Suppressor macrophage treated with lipopolysaccharide for 4 hours (primary cell): ENCODE measurements at places on chromosomes 12 and 14.

DNA sequence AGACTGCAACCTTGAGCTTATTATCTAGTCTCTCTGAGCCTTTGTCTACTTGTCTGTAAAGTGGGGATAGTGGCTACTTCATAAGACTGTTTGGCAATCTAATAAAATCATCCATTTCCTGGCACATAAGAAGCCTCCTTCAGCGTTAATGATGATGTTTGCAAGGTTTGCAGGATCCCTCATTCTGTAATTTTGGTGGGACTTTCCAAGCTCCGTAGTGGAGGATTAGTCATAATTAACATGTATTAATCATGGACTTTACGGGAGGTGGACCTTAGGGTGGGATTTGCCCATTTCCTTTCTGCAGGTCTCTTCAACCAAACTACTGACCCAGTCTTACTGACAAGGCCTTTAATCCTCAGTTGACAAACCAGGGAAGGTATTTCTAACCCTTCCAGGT is 66.2 kb downstream of the NTF3 start:
- DNase-seq, result no peak

DNA sequence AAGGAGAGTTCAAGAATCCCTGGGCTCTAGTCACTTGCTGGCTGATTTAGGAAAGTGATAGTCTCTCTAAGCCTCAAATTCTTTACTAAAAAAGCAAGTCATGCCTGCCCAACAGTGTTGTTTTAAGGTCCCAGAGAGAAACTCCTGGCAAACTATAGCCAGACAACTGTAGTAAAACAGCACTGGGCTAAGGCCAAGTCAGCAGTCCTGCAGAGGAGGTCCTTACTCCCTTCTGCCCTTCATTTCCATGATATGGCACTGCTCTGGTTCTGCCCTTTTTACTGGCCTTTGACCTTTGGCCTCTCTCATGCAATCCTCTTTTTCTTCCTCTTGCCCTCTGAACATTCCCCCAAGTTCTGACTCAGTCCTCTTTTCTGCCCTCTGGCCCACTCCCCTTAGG is 74.9 kb downstream of the VWF start:
- no peak for DNase-seq

DNA sequence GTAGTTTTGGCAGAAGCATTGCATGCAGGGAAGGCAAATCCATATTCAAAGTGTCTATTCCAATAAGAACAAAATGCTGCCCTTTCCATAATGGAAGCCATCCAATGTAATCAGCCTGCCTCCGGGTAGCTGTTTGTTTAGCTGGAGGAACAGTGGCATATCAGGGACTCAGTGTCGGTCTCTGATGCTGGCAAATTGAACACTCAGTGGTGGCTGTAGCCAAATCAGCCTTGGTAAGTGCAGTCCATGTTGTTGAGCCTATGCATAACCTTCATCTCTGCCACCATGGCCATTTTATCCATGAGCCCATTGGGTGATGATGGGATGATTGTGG is 147.8 kb upstream of the MAX start:
- no peak for DNase-seq

DNA sequence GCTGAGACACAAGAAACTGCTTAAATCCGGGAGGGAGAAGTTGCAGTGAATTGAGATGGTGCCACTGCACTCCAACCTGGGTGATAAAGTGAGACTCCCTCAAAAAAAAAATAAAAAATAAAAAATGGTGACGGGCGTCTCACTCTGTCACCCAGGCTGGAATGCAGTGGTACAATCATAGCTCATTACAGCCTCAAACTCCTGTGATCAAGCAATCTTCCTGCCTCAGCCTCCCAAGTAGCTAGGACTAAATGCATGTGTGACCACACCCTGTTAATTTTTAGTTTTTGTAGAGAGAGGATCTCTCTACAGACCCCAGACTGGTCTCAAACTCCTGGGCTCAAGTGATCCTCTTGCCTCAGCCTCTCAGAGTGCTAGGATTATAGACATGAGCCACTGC is 9.1 kb downstream of the SNX6 start:
- no peak for DNase-seq

GRCh38 chr12:52837413-52837741 is 3.3 kb upstream of the KRT79 start:
- peak; percentile 71 for DNase-seq

DNA sequence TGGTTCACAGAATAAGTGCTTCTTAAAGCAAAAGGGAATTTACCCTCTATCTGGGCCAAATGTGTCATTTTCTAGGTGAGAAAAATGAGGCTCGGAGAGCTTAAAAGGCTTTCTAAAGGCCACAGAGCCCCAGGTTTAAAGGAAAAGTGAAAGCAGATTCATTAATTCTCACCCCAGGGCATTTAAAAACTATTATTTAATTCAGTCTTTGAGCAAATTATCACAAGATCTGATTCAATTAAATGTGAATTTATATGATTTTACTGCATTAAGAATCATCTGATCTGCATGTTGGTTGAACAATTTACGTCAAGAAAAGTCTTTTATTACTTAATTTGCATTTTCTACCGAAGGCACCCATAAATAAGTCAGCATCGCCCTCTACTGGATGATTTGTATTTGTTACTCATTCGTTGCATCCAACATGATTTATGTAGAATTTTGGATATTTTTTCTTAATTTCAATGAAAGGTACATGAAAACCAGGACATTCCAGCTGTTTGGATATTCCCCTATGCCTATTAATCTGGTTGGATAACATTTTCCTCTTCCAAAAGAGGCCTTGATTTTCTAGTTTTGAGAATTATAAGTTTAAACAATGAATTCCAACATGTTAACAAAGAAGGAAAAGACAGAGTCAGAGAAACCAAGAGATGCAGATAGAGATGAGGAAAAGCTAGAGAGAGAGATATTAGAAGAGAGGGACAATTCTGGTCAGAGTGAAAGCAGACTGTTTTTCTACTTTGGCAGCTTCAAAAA is 19.1 kb upstream of the DHRS7 start:
- DNase-seq, result peak; percentile 83

DNA sequence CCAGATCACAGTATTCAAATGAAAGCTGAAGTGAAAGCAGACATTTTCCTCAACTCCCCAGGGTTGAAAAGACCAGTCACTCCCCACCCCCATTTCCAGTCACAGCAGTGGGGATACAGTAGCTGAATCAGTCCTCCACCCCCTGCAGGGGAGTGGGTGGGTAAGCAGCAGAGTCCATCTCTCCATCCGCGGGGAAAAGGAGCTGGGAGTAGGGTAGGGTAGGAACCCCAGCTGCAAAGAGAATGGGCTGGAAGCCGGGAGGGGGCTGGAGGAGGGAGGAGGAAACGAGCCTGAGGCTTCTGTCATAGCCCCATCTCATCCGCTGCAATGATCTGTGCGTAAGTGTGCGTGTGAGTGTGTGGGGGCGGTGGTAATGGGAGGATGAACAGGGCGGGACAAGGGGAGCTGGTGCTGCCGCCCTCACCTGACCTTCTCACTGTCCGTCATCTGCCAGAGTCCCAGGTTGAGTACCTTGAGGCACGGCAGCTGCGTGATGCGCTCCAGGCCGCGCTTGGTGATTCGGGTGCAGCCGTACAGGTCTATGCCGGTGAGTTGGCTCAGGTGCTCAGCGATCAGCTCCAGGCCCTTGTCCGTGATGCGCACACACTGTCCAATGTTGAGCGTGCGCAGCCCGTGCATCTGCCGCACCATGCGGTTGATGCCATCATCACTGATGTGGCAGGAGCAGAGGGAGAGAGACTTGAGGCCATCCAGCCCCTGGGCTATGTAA is 1.8 kb downstream of the FBXL14 start:
- DNase-seq, result peak; percentile 62

GRCh38 chr14:90003526-90004307 is 48.0 kb downstream of the TDP1 start:
- no peak for DNase-seq

DNA sequence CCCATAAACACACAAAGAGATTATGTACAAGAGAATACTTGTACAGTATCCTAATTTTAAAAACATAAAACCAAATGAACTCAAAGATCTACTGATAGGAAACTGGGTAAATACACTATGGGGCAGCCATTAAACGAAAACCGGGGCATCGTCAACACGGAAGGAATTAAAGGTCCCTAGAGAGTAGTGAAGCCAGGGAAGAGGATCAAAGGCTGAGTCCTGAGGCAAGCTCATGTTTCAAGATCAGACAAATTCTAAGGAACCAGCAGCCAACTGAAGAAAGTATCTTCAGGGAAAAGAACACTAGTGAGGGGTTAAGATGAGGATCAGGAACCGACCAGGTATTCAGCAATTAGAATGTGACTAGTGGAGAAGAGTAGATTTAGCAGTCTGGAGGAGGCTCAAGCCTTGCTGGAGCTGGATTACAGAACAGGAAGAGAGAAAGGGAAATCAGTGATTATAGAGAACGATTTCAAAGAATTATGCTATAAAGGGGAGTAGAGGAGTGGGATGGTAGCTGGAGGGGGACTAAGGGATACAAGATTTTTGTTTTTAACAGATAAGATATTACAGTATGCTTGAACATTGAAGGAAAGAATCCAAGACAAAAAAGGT is 23.7 kb downstream of the SEL1L start:
- no peak for DNase-seq

DNA sequence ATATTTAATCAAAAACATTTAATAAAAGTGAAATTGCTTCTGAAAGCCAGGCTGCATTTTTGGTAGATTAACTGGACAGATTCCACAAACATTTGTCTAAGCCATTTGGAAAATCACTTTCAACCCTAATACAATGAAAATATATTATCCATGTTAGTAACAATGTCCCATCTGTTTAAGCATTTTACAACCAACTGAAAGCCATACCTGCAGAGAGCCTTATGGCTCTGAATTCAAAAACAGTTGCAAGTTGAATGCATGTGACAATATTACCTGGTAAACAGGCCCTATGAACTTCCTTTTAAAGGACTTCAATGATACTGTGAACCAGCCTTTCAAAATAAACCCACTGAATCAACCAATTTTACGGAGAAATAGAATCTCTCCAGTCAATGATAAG is 468.1 kb downstream of the BTG1 start:
- no peak for DNase-seq

GRCh38 chr12:109768901-109769670 is 55.5 kb downstream of the FAM222A start:
- DNase-seq, result no peak

DNA sequence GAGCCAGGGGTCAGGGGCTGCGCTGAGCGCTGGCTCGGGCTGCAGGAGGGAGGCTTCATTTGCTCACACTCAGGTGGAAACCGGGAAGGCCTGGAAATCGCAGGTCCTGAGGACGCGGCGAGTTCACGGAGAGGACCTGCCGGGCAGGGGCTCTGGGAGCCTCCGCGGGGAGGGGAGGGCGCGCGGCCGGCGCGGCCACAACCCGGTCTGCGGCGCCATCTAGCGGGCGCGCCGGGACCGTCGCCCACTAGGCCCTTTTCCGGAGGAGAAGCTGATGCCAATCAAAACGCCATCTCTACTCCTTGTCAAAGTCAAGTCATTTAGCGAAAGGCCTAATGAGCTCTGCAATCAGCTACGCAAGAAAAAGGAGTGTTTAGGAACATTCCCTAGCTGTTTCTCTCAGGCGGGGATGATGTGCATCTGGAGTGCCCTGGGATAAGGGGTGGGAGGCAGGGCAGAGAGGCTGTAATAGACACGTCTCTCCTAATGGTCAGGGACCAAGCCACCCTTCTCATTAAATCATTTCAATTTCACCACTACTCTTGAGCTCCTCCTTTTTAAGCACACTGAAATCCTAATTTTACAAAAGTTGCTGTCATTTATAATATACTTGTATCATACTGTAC is 885.8 kb upstream of the TMEM132C start:
- peak; percentile 43 for DNase-seq

DNA sequence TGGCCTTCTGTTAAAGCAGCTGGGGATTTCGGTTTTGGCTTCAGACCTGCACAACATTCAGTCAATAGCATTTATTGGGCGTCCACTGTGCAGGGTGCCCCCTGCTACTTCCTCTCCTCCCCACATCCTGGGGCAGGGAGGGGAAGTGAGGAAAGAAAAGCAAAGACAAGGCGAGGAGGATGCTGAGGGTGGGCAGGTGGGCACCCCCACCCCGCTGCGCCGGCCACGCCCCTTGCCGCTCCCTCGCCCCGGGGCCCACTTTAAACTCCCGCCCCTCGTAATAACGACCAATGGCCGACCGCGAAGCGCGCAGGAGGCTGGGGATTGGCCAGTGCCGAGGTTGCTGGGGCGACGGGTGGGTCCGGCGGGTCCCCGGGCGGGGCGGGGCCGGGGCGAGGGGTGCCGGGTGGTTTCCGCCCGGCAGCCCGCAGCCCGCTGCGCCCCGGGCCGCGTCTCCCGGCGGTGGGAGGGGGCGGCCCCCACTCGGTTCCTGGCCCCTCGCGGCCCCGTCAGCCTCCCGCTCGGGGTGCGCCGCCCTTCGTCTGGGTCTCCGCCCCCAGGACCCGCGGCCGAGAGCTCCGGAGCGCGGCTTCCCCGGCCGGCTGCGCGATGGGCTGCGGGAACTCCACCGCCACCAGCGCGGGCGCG is at the start of gene C12orf75:
Gene C12orf75 (plus strand): TSS at position 409 of the 648 bp plus-strand sequence. CDS start 201 bp downstream, at position 610.
- DNase-seq, result peak; percentile 48
